ENCODE measurements at places on chromosomes 4 and X.
A peak's percentile ranks its signal among the peaks of the same experiment; 100 is the strongest.

DNA sequence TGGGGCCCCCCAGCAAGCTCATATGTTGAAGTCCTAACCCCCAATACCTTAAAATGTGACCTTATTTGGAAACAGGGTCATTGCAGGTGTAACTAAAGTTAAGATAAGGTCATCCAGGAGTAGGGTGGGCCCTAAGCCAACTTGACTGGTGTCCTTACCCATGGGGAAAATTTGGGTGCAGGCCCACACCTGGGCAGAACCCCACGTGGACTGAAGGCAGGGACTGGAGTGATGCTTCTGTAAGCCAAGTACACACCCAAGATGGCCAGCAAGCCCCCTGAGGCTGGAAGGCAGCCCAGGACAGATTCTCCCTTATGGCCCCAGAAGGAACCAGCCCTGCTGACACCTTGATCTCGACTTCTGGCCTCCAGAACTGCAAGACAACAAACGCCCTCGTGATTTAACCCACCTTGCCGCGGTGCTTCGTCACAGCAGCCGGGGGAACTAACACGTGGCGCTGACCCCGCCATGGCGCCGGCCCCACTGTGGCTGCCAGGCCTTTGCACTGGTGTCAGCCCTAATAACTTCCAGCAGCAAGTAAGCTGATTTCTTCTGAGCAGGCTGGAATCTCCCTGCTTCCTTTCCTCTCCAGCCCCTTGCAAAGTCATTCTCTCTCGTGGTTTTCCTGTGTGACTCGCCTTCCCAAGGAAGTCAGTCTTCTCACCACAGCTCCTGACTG is 23.2 kb upstream of the MXD4 start:
- DNase-seq = no peak

- DNase-seq = no peak
Observed at GRCh38 chr4:186787536-186787935, 63.9 kb upstream of the FAT1 start.

DNA sequence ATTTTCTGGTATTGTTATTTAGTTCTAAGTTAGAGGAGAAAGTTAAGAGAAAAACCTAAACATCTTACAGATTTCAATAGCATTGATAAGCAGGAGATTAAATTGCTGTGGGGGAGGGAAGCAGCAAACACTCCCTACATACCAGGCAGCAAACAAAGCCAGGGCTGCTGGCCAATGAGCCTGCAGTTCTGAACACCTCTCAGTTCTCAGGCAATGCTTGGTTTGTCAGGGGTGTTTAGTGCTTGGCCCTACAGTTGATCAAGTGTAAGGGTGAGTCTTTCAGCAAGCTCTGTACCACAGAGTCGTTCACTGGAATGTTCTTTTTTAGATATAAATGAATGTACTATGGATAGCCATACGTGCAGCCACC is 38.6 kb downstream of the EGFL6 start:
- DNase-seq = no peak

- no peak for DNase-seq
Observed at GRCh38 chrX:125742811-125743210, 423.1 kb downstream of the TEX13C start.

DNA sequence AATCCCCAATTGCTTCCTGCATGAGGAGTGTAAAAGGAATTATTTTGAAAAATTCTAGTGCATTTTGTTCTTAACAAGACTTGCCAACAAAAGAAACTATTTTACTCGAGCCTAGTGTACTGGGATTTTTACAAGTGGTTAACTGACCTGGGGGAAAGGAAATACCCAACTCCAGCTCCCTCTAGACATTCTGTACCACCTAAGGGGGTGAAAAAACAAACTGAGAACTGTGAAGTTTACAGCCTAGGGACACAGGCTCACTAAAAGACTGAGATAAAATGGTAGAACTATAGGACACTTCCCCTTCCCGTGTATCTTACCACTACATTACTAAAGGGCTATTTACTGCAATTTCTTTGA is 2.6 kb upstream of the ADH5 start:
- no peak for DNase-seq

DNA sequence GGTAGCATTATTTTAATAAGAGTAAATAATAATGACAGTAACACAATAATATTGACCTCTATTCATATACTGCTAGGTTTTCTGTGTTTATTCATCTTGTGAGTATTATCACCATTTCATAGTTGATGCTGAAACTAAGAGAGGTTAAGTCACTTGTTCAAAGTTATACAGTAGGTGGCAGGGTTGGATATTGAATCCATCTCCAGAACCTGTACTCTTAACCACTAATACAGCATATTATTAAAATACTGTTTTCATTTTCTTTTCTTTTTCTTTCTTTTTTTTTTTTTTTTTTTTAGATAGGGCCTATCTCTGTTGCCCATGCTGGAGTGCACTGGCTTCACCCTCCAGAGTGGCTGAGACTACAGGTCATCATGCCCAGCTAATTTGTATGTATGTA is 7.1 kb upstream of the ELF2 start:
- no peak for DNase-seq

- DNase-seq = no peak
Observed at GRCh38 chr4:8394061-8394519, 46.4 kb downstream of the ACOX3 start.

DNA sequence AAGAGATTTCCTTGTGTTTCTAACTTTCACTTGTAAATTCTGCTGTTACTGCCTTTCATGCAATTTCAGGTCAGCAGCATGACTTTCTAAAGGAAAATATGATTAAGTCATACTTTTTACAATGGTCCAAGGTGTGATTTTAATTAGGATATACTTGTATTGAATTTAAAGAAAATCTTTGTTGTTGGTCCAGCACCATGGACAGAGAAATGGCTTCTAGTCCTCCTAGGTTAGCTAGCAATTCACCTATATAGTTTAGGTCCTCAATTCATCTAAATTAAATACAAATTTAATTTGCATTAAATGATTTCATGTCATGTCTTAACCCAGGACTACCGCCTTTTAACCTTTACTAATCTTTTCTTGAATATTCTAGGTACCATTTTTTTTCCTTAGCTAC is 304.9 kb upstream of the RPS6KA3 start:
- DNase-seq = no peak

GRCh38 chr4:156710365-156711192 is 261.0 kb downstream of the PDGFC start:
- no peak for DNase-seq

- peak; percentile 27 for DNase-seq
Observed at GRCh38 chr4:1939664-1940509, 68.7 kb downstream of the NSD2 start.

GRCh38 chrX:25069209-25069608 is 53.4 kb upstream of the ARX start:
- no peak for DNase-seq

DNA sequence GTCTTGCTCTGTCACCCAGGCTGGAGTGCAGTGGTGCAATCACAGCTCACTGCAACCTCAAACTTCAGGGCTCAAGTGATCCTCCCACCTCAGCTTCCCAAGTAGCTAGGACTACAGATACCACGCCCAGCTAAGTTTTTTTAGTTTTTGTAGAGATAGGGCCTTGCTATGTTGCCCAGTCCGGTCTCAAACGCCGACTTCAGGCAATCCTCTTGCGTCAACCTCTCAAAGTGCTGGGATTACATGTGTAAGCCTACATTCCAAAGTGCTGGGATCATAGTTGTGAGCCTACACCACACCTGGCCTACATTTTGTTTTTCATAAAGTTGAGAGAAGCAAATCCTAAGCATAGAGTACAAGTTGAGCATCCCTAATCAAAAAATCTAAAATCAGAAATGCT is 42.2 kb downstream of the SMARCA5 start:
- no peak for DNase-seq

DNA sequence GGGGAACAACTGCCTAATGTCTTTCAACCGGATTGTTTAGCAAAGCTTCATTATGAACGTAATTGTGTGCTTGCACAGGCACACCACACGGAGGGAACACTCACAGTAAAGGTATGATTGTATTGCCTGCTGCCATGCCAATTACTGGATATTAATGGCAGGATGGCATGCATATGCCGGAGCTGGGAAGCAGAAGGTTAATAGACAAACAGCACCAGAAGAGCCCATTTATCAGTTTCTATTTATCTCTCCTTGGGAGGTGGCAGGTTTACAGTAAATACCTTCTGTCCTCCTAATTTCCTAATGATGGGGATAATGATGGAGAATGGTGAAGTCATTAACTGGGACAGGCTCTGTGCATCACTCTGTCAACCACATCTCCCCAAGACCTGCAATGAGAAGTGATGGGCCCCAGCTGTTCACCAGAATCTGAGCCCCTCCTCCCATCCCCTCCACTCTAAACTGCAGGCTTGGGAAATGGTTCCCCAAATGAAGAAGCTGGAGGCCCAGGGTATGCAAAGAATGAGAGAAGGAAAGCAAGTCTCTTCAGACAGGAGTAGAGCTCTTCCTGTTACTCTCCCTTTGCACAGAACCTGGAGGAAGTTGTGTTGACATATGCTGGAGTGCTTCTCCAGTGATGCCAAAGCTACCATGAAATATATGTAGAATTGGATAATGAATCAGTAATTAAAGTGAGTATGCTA is 160.8 kb downstream of the NAA11 start:
- no peak for DNase-seq

- DNase-seq = no peak
Observed at GRCh38 chr4:81756973-81757372, 285.3 kb upstream of the RASGEF1B start.

- no peak for DNase-seq
Observed at GRCh38 chrX:84188320-84188834, 378 bp upstream of the RPS6KA6 start.
